ENCODE measurements at places on chromosomes 2 and 18.

- no peak for DNase-seq
Observed at GRCh38 chr2:152189622-152190495, 14.3 kb upstream of the STAM2 start.

DNA sequence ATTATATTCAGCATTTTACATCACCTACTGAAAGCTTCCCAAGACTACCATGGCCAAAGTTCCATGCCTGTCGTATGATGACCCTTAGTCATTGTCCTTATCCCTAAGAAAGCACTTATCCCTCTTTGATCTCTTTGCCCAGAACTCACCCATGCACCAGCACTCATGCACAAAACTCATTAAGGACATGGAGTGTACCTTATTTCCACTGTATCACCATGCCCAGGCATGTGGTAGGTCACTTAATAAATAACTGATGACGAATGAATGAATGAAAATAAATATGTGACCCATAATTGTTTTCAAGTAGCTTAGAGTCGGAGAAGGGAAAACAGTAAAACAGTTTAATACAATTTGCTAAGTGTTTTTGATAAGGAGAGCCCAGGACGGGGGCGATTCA lies 220.1 kb downstream of the IKZF2 start:
- no peak for DNase-seq

- no peak for DNase-seq
Observed at GRCh38 chr2:202718614-202719013, 83.8 kb downstream of the FAM117B start.

DNA sequence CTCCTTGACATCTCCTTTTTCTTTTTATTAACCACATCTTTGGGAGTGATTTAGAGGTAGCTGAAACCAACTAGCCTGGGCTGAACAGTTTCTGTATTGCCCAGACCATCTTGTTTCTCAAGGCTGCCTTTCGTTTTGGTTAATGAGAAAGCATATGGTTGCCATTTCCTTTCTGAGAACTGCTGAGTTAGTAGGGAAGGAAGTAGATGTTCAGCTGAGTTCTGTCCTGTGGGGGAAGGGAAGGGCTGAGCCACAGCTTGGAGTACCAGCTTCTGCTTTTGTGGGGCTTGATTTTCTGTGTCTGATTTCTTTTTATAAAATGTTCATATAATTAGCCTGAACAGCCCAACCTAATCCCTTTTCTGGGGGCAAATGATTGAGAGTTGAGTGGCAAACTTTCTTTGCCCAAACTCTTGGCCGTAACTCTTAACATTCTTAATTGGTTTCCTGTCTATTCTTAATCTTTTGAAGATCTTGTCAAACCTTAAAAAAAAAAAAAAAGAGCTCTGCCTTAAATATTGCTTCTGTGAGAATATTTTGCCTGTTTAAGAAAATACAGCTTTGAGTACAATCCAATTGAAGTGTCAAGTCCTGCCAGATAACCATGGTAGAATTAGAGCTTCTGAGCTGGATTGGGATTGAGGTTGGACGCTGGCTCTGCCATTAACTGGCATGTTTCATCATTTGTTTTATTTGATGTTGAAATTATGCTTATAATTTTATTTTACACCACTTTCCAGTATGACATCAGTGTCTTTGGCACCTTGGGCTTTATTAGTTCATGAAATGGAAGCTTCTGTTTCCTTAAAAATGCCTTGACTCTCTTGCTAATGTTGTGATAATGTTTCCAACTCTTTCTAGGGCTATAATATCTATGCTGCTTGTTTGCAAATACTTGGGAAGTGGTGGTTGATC lies 1.9 kb upstream of the NABP1 start:
- DNase-seq = peak; percentile 65
